Mesenteric fat pad (tissue), 1 donor: ENCODE measurements at places on chromosomes 2 and 18. TPM values are rescaled to one million over a fixed set of nuclear protein-coding genes. Genes with fewer than 3 reads are reported as not detected.

Gene DSEL
- 19.8 TPM for total RNA-seq

Gene MPP4
- total RNA-seq, result not detected

Gene CPLX4
- total RNA-seq, result not detected

Gene CAVIN2
- 52.3 TPM for total RNA-seq

Gene MARCHF4
- not detected for total RNA-seq

Gene PLB1
- 6.3 TPM for total RNA-seq

Gene PLGLB2
- 0.93 TPM for total RNA-seq

Gene HOXD13
- 1.1 TPM for total RNA-seq

Gene ANKRD62
- total RNA-seq, result not detected

Gene NXPH2
- not detected for total RNA-seq

Gene CCDC102B
- 10.7 TPM for total RNA-seq

Gene SLC5A7
- total RNA-seq, result not detected

Gene FOXD4L1
- total RNA-seq, result not detected

Gene ASB18
- not detected for total RNA-seq

Gene UGT1A5
- not detected for total RNA-seq

Gene RGPD5
- total RNA-seq, result 81.5 TPM

Gene CBLN2
- total RNA-seq, result not detected

Gene ANKRD30B
- 0.39 TPM for total RNA-seq

Gene ERBB4
- 0.45 TPM for total RNA-seq

Gene ALPG
- not detected for total RNA-seq

Gene TUBA4B
- total RNA-seq, result not detected

Gene EGR4
- not detected for total RNA-seq

Gene TNFRSF11A
- 17.1 TPM for total RNA-seq

Gene PRKD3
- total RNA-seq, result 35.1 TPM

Gene PAX3
- total RNA-seq, result not detected

Gene ACADL
- total RNA-seq, result 10.9 TPM

Gene ZNF142
- 21.3 TPM for total RNA-seq

Gene TACR1
- total RNA-seq, result 1.8 TPM

Gene PRKRA
- 42.6 TPM for total RNA-seq

Gene UGT1A10
- total RNA-seq, result not detected

Gene TDRD15
- total RNA-seq, result 0.06 TPM

Gene VWC2L
- total RNA-seq, result not detected

Gene SSB
- total RNA-seq, result 184 TPM

Gene MC2R
- total RNA-seq, result not detected

Gene MFSD6
- 18.1 TPM for total RNA-seq

Gene DSC3
- 0.22 TPM for total RNA-seq

Gene MRPL30
- 21.9 TPM for total RNA-seq

Gene NGEF
- total RNA-seq, result 0.35 TPM

Gene PROKR1
- 1.3 TPM for total RNA-seq

Gene IL1RL2
- total RNA-seq, result 0.93 TPM

Gene ABCB11
- total RNA-seq, result 0.06 TPM

Gene STARD6
- total RNA-seq, result not detected

Gene TMEM169
- total RNA-seq, result 0.45 TPM

Gene MSGN1
- not detected for total RNA-seq

Gene CASP10
- 10.7 TPM for total RNA-seq

Gene CCDC85A
- 7.6 TPM for total RNA-seq

Gene PID1
- 56.5 TPM for total RNA-seq

Gene CYP26B1
- total RNA-seq, result 41.9 TPM

Gene CABYR
- 3.1 TPM for total RNA-seq

Gene MYO7B
- total RNA-seq, result 2.1 TPM

Gene POTEI
- not detected for total RNA-seq
